ENCODE measurements at places on chromosomes 5 and 9.

- no peak for DNase-seq
Measured at GRCh38 chr9:116390303-116391228, 237.0 kb downstream of the PAPPA start.

DNA sequence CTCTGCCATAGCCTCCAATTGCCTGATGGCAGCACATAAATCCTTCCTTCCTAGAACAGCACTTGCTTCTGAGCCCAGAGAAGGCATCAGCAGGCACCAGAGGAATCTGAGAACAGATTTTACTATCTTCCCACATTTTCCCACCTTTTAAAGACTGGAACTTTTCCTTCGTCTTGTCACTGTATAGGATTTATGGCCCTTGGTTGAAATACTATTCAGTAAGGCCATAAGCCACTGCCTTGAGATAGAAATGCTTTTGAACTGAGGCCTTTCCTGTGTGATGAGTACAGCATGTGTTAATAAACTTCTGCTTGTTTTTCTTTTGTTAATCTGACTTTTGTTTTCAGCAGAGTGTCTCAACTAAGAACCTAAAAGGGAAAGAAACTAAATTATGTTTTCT is 84.3 kb downstream of the MRPS27 start:
- no peak for DNase-seq

DNA sequence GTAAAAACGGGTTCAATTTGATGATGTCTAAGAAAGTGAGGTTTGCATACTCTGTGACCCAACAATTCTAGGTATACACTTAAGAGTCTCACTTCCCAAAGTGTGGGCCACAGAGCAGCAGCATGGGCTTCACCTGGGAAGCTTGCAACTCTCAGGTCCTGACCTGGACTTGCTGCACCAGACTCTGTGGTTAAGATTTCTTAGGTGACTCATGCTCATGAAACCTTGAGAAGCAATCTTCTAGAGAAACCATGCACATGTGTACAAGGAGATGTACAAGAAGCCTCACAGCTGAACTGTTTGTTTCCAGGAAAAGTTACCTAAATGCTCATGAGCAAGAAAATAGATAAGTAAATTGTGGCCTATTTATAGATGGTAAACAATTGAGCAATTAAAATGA is 30.0 kb downstream of the DNAJC21 start:
- DNase-seq = no peak

DNA sequence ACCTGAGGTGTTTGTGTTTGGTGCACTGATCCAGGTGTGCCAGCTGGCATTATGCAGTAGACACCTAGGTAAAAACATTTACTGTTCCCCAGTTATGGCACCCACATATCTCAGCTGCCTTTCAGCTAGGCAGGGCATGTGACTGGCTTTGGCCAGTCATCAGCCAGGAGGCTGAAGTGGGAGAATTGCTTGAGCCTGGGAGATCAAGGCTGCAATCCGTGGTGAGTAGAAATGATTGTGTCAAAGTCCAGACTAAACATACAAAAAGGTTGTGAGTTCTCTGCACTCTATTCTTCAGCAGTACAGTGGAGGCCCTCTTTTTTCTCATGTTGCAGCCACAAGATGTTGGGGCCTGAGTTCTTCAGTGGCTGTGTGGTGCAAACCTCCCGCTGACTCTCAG is 3.2 kb upstream of the FBLL1 start:
- DNase-seq = no peak
